ENCODE measurements at places on chromosomes 5 and 9. TPM values are rescaled to one million over a fixed set of nuclear protein-coding genes. Genes with fewer than 3 reads are reported as not detected.

FBP2 gene
- not detected for total RNA-seq

CDX1 gene
- not detected for total RNA-seq

NR2F1 gene
- total RNA-seq: 411 TPM

- no peak overlapping the region for H3K27ac ChIP-seq
- peaks cover 8% of the 10 kb centered on the region for H3K36me3 ChIP-seq
- H3K4me3 ChIP-seq: no peak overlapping the region
- peaks cover 11% of the 10 kb centered on the region for H3K4me1 ChIP-seq
- peaks cover 33% of the 10 kb centered on the region for H3K27me3 ChIP-seq
These were observed 431 bp downstream of the TMOD1 start for GRCh38 chr9:97501972-97502221.
